ENCODE measurements at places on chromosomes 3 and 15. TPM values are rescaled to one million over a fixed set of nuclear protein-coding genes. Genes with fewer than 3 reads are reported as not detected.

Gene COL8A1
- polyA plus RNA-seq, result 0.35 TPM

Gene ARGFX
- not detected for polyA plus RNA-seq

Gene CSPG4
- polyA plus RNA-seq, result 3.1 TPM

Gene ZNF80
- polyA plus RNA-seq, result not detected

Gene FAM3D
- 2.1 TPM for polyA plus RNA-seq

Gene CHAC1
- 6.1 TPM for polyA plus RNA-seq

Gene SLC28A2
- polyA plus RNA-seq, result not detected

Gene CNTN6
- not detected for polyA plus RNA-seq

Gene GBE1
- 3.7 TPM for polyA plus RNA-seq

Gene CPNE9
- 0.85 TPM for polyA plus RNA-seq

Gene CCNL1
- 67.9 TPM for polyA plus RNA-seq

Gene SEC61A1
- 214 TPM for polyA plus RNA-seq

Gene APEH
- 26.1 TPM for polyA plus RNA-seq

Gene HESX1
- 1.4 TPM for polyA plus RNA-seq

Gene CPB1
- 4,494 TPM for polyA plus RNA-seq

Gene CCDC54
- polyA plus RNA-seq, result not detected

Gene CELF6
- polyA plus RNA-seq, result 13.6 TPM

Gene TRMT10C
- 3.7 TPM for polyA plus RNA-seq

Gene ABI3BP
- 2.6 TPM for polyA plus RNA-seq

Gene SLC24A5
- polyA plus RNA-seq, result not detected

Measured in pancreas (tissue), 10 donors.